ENCODE measurements at places on chromosomes 7 and 10.

DNA sequence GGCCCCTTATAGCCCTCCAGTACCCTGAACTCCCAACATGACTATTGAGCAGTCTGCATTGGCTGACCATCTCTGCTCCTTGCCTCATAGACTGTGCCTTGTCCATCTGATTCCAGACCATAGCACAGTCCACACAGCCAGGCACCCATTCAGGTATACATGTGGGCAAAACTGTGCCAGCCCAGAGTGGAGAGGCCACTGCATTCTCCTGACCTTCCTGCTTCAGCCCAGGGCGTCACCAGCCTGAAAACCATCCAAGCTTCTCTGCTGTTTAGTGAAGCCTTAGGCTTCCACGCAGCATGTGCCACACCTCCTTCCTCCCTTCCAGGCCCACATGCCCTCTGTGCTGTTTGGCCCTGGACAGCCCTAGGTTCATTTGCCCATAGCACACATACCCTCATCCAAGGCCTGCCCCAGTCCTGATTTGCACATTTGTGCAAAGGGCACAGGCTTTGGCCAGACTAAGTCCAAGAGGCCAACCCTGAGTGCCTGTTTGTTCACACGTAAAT lies 10.5 kb downstream of the DDX56 start:
- no peak for DNase-seq

- DNase-seq, result peak; percentile 21
Observed at GRCh38 chr10:48659790-48660189, 24.9 kb upstream of the WDFY4 start.

GRCh38 chr10:59997827-59998525 lies 91.6 kb upstream of the CCDC6 start:
- DNase-seq, result no peak

- no peak for DNase-seq
Observed at GRCh38 chr7:74403521-74404387, 50.0 kb upstream of the GTF2IRD1 start.

- DNase-seq, result no peak
Observed at GRCh38 chr7:151859111-151859947, 17.6 kb downstream of the PRKAG2 start.

- no peak for DNase-seq
Observed at GRCh38 chr7:28142650-28143049, 37.9 kb downstream of the JAZF1 start.

- DNase-seq, result no peak
Observed at GRCh38 chr10:25704622-25705021, 229.4 kb upstream of the MYO3A start.

DNA sequence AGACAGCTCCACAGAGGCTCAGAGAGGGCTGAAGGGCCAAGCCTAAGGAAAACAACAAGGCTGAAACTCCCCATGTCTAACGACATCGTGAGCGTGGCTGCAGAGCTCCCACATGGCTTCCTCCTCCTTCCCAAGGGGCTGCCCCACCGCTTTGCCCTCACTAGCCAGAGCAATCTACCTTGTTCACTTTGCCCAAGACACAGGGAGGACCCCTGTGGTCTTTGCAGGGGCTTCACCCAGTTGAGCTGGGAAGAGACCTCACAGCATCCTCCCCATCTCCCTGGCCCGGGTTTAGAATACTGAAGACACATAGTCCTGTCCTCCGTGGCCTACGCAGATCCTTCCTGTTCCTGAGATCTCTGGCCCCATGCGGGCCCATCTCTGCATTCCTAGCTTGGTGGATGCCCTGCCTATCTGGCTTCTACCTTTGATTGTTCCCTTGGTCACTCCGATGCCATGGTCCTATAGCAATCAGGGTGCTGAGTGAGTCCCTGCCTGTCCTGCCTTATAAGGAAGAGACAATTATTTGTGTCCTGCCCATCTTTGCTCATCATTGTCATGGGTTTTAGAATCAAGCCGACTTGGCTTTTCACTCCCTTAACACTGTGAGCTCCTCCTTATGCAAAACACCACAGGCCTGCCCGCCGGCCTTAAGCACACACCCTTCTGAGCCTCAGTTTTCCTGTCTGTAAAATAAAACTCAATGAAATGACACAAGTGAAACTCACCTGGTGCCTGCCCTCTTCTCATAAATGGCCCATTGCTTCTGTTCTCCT lies 73.2 kb downstream of the PARP12 start:
- DNase-seq, result no peak

DNA sequence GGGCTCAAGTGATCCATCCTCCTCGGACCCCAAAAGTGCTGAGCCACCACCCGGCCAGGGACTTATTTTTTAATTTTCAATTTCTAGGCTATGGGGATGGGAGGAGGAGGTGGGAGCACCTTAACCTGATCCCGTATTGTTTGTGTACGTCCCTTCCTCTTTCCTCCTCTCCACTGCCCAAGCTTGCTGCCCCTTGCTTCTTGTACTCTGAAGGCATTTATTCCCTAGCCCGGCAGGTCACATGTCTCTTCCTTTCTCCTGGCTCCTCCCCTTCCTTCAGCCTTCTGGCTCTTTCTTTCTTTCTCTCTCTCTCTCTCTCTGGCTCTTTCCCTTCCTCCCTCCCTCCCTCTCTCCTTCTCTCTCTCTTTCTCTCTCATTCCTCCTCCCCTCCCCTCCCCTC lies 56.0 kb downstream of the COL26A1 start:
- DNase-seq, result no peak

- no peak for DNase-seq
Observed at GRCh38 chr10:29969255-29970011, 90.0 kb downstream of the JCAD start.

DNA sequence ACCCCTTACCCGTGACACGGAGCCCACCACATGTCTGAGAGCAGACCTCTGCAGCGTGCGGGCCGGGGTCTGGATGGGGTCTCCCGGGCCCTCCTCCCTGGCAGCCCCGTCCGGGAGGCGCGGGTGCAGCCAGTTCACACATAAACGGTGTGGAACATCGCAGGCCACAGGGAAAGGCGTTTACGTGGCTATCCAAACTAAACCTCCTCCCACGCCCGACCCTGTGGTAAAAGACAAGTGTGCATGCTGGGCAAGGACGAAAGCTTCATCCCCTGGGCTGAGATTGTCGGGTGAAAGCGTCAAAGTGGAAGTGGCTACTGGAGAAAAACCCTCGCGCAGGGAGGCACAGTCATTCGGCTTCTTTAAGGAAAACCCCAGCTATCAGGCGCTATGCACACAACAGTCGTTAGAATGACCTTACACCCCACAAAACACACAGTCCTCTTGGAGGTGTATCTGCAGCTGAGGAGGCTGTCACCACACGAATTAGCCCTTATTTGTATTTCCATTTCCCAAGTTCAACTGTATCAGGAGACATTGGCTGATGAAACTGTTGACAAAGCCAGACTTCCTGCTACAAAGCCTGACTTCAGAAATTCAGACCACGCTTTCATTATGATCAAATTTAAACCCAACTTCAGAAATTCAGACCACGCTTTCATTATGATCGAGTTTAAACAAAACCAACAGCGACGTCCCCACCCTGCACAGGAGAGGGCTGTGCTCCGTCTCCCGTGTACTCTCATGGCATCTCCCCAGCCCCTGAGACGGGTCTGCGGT lies 15.3 kb downstream of the GPER1 start:
- DNase-seq, result no peak

DNA sequence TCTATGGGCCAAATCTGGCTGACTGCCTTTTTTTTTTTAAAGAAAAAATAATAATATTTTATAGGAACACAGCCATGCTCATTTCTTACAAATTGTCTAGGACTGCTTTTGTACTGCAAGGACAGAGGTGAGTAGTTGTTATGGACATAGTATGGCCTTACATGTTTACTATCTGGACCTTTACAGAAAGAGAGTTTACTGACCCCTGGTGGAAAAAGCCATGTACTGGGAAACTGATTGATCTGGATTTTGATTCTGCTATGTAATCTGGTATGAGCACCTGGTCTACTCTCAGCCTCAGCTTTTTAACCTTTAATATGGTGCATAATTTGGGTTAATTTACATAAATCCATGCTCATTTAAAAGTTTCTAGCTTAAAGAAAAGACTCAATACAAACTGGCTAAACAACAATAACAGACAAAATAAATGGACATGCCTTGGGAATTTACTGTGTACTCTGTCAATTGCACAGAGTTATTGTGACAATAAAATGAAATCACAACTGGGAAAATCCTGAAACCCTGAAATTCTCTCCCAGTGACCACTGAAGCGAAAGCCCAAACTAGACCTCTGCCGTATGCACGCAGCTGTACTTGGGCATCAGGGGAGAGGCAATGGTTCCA lies 260.7 kb downstream of the BMPER start:
- DNase-seq, result no peak

DNA sequence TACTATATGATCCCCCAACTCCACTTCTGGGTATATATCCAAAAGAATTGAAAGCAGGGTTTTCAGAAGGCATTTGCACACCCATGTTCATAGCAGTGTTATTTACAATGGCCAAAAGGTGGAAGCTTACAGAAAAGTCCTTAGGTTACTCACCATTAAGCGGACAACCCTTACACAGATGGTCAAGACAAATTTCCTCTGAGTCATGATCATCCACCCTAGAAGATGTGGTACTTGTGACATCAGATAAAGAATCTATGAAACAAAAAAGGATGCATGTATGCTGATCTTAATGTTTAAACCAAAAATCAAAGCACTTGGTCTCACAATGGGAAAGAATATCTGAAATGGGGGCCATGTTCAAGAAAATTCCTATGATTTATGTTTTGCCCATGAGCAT lies 31.1 kb downstream of the ZC3HAV1 start:
- DNase-seq, result no peak

DNA sequence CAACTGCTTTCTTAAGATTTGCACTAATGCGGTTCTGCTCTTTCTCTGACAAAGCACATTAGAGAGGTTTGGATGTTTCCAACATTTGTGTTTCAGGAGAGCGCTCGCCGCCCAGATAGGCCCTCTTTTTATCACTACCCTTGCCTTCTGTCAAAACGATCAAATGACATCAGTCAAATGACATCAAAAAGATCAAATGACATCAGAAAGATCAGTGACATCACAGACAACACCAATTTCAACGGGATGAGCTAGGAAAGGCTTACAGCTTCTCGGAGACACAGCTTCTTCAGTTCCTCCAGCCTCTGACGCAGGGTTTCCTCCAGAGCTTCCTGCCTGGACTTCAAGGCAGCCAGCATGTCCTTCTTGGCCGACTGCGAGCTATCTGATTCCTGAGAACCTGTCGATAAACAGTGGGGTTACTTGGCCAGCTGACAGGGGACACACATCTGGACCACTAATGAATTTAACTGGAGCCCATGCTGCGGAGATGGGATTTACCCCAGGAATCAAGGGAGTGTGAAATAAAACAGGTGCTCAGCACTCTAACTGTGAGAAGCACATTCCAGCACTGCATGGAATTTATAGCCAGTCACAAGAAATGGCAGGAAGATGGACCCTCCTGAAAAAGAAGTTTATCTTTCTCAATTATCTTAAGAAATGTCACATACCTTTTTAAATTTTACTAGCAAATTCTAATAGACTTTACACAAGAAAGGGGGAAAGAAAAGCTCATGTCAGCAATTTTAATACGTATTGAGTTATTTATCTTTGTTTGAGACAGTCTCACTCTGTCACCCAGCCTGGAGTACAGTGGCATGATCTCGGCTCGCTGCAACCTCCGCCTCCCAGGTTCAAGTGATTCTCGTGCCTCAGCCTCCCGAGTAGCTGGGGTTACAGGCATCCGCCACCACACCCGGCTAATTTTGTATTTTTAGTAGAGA lies 88.2 kb downstream of the PRPF18 start:
- DNase-seq, result no peak

- DNase-seq, result no peak
Observed at GRCh38 chr7:100191775-100192174, 14.1 kb downstream of the STAG3 start.

GRCh38 chr10:118767297-118768040 lies 12.7 kb upstream of the CACUL1 start:
- DNase-seq, result no peak

DNA sequence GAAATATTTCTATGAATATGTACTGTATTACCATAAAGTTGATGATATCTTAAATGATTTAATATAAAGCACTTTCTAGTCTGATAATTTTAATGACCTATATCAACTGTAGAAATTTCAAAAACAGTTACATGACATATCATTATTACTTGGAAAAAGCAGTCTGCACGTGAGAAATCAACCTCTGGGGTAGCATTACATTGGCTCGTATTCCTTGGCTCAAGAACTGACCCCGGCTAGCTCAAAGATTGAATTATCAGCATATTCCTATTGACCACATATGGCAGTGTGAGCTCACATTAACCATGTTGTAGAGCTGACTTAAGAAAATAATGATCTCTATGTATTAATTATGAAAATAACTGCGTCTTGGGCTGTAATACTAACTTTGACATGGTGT lies 139.3 kb downstream of the PTN start:
- DNase-seq, result no peak

- no peak for DNase-seq
Observed at GRCh38 chr10:132786476-132786883, 533 bp upstream of the NKX6-2 start.

- no peak for DNase-seq
Observed at GRCh38 chr10:124020981-124021815, 72.2 kb downstream of the CHST15 start.

- DNase-seq, result no peak
Observed at GRCh38 chr7:141001122-141001521, 13.6 kb downstream of the MRPS33 start.

DNA sequence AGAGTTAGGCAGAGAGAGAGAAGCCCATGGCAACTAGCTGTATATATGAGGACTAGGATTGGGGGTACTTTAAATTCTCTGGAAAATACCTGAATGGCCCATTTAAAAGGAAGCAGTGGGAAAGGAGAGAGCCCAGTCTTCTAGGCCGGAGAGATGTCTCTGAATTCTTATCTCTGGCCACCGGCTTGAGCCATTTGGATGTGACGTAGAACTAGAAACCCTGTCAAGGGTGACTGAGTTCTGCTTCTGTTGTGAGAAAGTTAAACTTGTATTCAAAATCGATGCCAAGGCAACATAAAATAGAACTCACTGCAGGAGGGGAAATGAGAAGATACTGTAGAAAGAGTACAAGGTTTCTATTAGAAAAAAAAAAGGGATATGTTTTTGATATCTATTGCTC lies 6.3 kb upstream of the GSTK1 start:
- DNase-seq, result no peak

DNA sequence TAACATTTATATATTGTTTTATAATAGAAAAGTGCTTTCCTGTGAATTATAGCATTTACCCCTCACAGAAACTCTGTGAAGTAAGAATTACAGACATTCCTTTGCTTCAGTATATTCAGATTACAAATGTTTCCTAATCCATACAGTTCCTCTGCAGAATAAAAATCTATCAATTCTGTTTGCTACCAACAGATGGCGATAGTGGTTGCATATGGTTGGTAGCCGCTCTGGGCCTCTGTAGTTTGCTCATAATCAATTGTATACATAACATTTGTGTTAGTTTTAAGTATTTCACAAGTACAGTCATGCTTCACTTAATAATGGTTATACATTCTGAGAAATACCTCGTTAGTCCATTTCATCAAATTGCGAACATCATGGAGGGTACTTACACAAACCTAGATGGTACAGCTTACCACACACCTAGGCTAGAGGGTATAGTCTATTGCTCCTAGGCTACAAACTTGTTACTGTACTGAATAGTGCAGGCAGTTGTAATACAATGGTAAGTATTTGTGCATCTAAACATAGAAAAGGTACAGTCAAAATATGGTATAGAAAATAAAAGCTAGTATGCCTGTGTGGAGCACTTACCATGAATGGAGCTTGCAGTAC lies 94.4 kb upstream of the STEAP4 start:
- no peak for DNase-seq

Data from GF-D8 (cell line).